Effector CD8-positive, alpha-beta T cell (primary cell): ENCODE measurements at places on chromosomes 1 and 21.

DNA sequence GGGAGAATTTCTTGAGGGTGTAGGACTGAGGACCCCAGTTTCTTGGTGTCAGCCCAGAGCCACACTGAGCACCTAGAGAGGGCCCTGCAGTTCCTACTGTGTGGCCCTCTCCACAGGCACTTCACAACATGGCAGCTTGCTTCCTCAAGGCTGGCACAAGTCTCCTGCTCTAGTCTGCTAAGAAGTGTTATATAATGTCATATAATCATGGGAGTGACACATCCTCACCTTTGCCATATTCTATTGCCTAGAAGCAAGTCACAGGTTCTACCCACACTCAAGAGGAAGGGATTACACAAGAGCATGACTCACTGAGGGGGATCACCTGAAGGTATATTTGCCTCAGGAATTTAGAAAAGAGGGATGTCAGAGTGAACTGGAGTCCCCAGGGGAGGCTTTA, 5.5 kb upstream of the SNX27 start:
- no peak for DNase-seq

DNA sequence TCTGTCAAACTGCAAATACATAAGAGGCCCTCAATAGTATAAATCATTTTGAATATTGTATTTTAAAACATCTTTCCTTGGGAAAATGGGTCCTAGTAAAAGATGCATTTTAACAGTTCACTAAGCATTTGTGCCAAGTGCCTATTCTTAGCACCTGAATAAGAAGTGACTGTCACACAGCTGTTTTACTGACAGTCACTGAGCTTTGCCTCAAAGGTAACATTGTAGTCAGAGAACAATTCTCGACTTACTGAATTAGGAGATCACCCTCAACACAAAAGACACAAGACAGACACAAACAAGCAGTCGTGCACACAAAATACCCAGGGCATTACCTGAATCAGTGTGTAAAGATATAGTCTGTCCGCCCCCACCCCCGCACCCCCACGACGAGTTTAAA, 408 bp downstream of the ESRRG start:
- DNase-seq: no peak

GRCh38 chr1:178232949-178233348, 139.0 kb downstream of the RASAL2 start:
- DNase-seq: no peak

- no peak for DNase-seq
These were observed 6.3 kb downstream of the CLDN8 start for GRCh38 chr21:30209601-30210000.

GRCh38 chr1:9992910-9993309, 4.1 kb upstream of the RBP7 start:
- no peak for DNase-seq

DNA sequence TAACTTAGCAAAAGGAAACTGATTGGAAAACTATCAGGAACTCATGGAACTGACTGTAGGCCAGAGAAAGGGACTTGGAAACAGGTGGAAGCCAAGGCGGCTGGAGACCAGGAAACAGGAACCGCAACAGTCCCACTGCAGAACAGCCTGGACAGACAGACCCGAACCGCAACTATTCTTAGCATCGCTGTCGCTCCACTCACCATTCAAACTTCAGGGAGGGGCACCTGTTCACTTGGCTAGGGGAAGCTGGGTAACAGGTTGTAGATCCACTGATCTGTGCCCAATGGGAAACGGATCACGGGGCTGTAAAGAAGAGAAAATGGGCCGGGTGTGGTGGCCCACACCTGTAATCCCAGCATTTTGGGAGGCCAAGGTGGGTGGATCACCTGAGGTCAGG, 61.9 kb downstream of the CLSTN1 start:
- no peak for DNase-seq

GRCh38 chr1:215599418-215600074, 32.4 kb downstream of the KCTD3 start:
- DNase-seq: no peak

GRCh38 chr1:26771643-26772321, 16.0 kb upstream of the PIGV start:
- DNase-seq: no peak

GRCh38 chr1:229557200-229557850, 1.2 kb downstream of the ABCB10 start:
- DNase-seq: no peak

DNA sequence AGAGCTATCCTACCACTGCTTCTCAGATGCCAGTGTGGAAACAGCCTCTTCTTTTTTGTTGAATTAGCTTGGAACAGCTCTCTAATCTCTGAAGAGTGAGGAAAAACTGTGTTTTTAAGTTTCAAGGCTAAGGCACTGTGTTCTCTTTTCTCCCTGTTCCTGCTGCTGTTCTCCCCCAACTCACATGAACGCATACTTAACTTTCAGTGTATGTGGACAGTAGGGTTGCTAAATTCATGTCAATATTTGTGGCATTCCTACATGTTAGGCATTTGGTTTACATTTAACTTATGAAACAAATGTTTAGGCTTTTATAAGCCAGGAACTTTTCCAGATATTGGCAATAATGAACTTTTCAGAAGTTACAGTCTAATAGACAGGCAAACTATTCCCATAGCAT, 6.8 kb downstream of the BACH1 start:
- no peak for DNase-seq

DNA sequence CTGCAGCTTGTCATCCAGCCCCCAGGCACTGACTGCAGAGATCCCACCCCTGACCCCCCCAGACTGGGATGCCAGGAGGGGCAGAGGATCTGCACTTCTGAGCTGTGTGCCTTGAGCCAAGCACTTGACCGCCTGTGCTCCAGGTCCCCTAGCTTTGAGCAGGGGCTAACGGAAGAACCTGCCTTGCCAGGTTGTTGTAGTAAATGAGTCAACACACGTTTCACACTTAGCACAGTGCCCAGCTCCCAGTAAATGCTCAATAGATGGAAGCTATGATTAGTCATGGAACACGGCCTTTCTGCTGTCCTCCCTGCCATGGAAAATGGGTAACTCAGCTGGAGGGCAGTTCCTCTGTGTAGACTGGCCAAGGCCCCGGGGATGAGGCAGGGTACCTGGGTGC, 24.1 kb downstream of the IFFO2 start:
- no peak for DNase-seq

DNA sequence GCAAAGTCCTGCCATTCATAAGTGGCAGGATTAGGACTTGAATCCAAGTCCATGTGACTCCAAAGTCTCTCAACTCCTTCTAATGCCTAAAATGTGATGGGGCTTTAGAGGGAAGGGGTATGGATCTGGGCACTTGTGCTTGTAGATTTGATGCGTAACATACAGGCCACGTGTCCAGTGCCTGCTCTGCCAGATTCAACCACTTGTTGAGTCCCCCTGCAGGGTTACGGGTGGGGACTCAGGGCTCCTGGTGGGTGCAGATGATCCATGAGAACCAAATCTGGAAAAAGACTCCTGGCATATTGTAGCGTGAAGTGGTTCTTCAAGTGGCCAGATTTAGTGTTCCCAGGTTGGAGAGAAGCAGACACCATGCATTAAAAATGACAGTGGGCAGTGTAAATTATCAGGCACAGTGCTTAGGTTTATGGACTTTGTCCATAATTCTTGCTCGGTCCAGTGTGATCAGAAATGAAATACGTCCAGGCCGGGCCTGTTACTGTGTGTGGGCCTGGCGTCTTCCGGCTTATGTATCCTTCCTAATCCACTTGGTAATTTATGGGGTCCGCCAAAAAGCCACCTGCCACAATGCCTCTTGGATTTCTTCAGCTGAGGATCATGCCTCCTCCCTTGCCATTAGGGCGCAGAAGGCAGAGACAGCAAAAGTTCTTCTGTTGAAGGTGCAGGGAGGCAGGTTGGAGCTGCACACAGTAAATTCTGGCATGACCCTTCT, 51.2 kb upstream of the LRP8 start:
- no peak for DNase-seq

GRCh38 chr1:163230827-163231226, 28.1 kb upstream of the RGS5 start:
- no peak for DNase-seq

- DNase-seq: no peak
These were observed 88.0 kb upstream of the AK4 start for GRCh38 chr1:65059930-65060538.

DNA sequence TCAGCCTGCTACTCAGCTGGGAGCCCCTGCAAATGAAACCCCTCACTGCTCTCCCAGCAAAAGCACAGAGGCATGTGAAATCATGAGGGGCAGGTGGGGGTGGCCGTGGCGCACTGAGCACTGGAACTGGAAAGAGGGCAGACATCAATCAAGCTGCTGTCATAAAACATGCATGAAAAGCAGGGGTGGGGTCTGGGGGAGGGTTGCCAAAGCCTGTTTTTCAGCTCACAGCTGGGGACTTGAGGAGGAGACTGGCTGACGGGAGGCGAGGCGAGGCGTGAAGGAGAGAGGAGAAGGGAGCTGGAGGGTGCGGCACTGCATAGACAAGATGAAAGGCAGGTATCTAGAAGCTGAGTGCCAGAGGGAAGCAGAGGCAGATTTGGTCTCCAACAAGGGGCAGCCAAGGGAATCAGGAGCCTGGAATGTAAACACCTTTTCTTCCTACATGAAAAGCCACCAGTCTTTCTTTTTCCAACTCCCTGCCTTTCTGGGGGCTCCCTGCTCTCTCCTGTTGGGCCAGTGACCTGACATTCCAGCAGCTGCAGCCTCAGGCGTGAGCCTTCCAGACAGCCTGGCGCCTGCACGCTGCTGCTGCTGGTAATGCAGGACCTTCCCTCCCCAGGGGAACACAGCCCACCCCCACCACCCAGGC, 87.0 kb downstream of the NMNAT2 start:
- no peak for DNase-seq

DNA sequence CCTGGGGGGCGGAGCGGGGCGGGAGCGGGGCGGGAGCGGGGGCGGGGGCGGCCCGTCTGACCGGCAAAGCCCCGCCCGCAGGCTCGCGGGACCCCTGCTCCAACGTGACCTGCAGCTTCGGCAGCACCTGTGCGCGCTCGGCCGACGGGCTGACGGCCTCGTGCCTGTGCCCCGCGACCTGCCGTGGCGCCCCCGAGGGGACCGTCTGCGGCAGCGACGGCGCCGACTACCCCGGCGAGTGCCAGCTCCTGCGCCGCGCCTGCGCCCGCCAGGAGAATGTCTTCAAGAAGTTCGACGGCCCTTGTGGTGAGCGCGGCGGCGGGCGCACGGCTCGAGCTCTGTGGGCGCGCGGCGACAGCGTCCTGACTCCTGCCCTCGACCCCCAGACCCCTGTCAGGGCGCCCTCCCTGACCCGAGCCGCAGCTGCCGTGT, 21.2 kb downstream of the AGRN start:
- DNase-seq: peak; percentile 34

DNA sequence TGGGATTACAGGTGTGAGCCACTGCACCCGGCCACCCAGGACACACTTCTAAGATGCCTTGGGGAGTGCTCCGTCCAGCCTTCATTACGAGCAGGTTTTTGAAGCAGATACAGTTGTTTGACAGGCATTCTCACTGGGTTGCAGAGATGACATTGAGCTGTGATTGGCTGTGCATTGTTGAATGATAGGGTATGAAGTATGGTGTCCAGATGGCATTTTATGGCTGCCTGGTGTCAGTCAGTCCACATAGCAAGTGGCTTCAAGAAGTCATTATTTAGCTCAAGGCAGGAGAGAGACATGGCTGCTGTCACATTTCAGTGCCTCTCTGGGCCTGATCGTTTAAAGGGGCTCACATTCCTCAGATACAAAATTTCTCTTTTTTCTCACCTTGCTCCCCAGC, 14.8 kb upstream of the PADI2 start:
- no peak for DNase-seq

DNA sequence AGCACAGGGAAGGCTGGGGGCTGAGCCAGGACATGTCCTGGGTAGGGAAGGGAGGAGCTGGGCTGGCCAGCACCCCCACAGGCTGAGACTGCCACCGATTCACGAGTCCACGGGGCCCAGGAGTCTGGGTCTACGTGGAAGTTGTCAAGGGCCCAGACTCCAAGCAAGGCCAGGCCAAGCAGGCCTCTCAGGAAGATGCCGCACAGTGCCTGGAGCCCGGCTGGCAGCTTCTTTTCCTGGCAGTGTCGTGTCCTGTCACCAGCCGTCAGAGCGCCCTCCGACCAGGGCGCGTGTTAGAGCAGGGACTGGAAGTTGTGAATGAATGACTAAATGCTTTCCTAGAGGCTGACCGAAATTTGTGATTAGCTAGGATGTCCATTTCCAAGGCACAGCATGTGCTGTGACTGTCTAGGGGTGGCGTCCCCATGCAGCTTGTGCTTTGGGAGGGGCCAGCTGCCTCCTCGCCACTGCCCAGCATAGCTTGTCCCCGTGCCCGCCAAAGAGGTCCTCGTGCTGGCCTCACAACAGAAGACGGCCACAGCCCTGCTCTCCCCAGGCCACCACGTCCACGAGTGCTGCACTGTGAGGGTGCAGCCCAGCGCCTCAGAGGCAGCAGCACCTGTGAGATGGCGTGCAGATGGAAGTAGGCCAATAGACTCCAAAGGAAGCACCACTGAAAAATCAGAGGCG, 147.4 kb upstream of the COL6A1 start:
- DNase-seq: no peak

GRCh38 chr1:2412773-2413494, 570 bp upstream of the PEX10 start:
- DNase-seq: no peak

DNA sequence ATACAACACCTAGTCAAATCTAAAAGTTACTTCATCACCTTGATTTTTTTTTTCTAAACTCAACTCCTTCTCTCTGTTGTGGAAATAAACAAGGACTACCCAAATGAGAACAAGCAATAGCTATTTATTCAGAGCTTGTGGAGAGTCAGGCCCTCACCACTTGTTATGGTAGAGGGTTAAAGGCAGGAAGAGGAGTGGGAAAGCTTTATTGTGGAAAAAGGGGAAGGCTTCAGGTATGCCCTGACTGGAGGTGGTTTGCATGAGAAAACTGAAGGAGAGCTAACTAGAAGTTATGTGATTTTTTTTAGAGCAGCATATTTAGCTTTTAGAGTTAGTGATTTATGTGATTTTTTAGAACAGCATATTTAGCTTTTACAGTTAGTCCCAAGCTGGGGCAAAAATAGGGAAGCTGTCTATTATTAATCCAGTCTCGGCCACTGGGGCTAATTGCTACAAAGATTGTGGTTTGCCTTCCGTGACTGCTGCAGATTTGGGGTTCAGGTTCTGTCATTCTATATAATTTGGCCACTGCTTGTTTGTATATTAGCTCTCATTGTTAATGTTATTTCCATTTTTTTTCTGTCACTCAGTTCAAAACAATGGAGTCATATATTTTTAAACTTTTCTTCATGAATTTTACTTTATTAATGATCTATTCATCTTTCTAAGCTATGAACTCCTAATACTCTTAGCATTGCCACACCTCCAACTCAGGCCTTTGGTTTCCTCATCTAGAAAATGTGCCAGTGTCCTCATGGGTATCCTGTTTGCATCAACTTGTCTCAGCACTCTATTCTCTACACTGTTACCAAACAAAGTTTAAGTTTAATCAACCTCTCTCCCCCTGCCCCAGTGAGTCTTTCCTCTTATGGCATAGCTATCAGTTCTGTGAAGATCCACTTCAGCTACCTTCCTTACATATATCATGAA, 713.0 kb downstream of the BRINP3 start:
- no peak for DNase-seq

DNA sequence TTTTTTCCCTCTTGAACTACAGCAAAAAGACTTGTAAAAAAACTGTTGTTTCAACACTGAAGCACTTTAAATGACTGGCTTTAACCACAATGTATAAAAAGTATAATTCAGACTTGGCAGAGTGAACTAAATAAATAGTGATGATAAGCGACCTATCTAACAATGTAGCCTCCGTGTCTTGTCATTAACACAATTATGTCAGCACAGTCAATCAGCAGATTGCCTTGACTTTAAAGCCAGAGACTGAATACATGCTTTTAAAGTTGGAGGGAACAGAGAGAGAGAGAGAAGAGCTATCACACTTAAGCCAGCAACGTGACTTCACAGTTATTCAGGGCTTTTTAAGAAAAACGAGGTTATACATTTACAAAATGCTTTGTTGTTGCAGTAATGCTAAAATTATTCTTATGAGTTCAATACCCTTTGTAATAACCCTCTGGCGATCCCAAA, 378.1 kb downstream of the LMO4 start:
- no peak for DNase-seq
